ENCODE measurements at places on chromosomes 1 and 21.

GRCh38 chr1:39919545-39919944 lies 17.8 kb upstream of the MYCL start:
- peak; percentile 52 for DNase-seq

DNA sequence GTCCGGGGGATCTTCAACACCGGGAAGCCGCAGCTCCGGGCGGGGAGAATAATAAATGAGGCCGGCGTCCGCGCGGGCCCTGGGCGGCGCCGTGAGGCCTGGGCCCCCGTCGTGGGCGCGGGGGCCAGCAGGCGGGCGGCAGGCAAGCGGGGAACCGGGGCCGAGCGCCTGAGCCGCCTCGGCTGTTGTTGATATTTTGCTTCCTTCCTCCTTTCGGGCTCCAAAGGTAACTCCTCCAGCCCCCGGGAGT lies at the start of gene MEF2D:
TSS of gene MEF2D (minus strand) at position 233 of the 250 bp plus-strand sequence. CDS start 17,483 bp downstream, outside the sequence.
- no peak for DNase-seq

DNA sequence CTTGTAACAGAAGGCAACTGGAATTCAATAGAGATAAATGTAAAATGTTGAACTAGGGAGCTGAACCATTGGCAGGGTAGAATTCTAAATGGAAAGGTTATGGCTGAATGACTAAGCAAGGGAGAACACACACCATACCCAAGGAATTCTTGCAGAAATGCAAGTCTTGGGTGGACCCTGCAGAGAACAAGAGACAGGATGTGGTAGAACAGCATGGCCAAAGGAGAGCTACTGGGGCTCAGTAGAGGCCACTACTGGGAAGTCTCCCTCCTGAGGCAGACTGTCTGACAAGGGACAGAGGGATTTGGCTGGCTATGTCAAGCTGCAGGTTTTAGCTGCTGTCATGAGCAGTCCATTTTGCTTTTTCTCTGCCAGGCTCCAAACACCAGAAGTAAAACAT lies 180.9 kb downstream of the TNR start:
- no peak for DNase-seq

DNA sequence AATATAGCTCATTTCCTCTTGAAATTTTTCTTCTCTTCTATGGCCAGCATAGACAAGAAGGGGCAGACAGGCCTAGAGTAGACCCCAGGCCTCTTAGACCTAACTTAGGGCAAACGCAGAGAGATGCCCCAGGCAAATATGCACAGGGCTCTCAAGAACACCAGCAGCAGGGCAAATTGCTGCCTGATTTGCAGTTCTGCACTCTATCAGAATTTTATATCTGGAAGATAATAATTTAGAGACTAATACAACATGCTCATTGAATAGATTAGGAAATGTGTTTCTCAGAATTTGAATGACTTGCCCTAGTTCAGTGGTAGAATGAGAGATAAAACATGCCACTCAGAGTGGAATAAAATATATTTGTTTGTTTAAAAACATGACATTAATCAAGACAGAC lies 200.4 kb upstream of the ADGRL2 start:
- DNase-seq = no peak

- DNase-seq = no peak
Measured at GRCh38 chr1:40308036-40308727, 8.9 kb downstream of the COL9A2 start.

GRCh38 chr1:10897321-10897980 lies 101.0 kb upstream of the CASZ1 start:
- DNase-seq = no peak

GRCh38 chr1:167934426-167935215 lies 1.9 kb upstream of the DCAF6 start:
- DNase-seq = no peak

- DNase-seq = no peak
Measured at GRCh38 chr1:38087676-38088075, 41.1 kb upstream of the POU3F1 start.

DNA sequence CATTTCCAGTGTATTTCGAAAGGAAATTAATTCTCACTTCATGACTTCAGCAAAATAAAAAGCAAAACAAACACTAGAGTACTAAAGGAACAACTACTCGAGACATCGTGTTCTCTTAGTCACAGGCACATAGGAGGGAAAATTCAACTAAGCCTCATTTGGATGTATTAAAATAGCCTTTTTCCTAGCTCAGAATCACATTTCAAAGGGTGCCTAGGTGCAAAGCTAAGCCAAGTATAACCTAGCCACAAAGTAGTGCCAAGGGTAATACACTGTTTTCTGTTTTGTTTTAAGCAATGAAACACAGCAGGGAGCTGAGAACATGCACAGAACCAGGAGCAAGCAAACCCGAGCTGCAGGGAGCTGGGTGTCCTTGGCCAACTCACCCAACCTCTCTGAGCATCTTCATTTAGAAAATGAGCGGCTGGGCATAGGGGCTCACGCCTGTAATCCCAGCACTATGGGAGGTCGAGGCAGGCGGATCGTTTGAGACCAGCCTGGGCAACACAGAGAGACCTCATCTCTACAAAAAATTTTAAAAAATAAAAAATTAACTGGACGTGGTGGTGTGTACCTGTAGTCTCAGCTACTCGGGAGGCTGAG lies 26.6 kb upstream of the ACBD6 start:
- no peak for DNase-seq

- peak; percentile 59 for DNase-seq
Measured at GRCh38 chr1:167599957-167600581, 30.0 kb upstream of the RCSD1 start.

DNA sequence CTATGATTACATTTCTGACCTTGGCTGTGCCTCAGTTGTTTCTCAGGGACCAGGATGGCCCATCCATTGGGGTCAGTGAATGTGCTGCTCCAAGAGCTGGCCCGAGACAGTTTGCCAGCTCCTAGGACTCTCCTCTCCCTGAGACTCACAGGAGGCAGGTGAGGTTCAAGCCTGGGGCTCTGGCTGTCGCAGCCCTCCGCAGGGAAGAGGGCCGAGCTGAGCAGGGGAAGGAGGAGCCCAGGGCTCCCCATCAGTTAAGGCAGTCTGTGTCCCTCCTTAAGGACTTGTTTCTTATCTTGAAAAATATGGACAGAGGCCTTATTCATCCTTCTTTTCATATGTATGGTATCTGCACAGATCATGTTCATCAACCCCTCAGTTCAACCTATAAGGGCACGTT lies 26.6 kb upstream of the SARS1 start:
- no peak for DNase-seq

GRCh38 chr1:36664571-36665287 lies 182.0 kb upstream of the CSF3R start:
- no peak for DNase-seq

- no peak for DNase-seq
Measured at GRCh38 chr1:169107603-169108208, 1.2 kb downstream of the ATP1B1 start.

GRCh38 chr1:9615316-9616063 lies 26.8 kb downstream of the TMEM201 start:
- DNase-seq = peak; percentile 73

- DNase-seq = no peak
Measured at GRCh38 chr1:96482616-96483015, 239.0 kb upstream of the PTBP2 start.

DNA sequence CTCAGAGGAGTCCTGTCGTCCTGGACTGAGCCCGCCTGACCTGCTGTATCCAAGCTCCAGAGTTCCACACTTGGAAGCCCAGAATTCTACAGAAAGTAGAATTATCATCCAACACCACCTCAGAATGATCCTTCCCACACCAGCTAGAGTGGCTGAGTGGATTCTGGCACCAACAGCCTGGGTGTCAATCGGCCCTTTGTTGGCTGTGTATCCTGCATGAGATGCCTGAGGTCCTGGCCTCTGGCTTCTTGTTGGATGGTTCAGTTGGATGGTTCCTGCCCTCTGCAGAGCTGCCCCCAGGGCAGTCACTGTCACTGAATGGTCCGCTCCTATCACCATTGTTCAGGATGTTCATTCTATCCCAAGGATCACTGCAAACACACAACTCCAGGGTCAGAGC lies 49.8 kb downstream of the PGBD5 start:
- no peak for DNase-seq

GRCh38 chr1:13917607-13918006 lies 217.6 kb downstream of the PRDM2 start:
- no peak for DNase-seq

GRCh38 chr1:16218014-16218673 lies 5.7 kb upstream of the ARHGEF19 start:
- no peak for DNase-seq

GRCh38 chr1:114330451-114330983 lies 176.8 kb upstream of the SYT6 start:
- peak; percentile 57 for DNase-seq

DNA sequence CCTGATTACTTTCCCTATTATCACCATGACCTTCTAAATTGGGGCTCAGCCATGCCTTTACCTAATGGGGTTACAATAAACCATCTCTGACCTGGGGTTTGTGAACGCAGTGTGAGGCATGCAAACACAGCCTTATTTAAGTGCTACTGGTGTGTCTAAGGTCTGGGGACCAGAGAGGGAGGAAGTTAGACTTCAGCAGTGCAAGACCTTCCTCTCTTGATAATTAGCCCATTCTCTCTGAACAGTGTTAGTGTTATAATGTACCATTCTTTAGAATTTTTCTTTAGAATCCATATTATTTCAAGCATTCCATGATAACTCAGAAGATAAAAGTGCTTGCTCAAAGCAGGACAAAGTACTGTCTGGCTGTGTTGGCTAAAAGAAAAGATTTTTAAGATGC lies 10.5 kb upstream of the LRRC8D start:
- no peak for DNase-seq

- no peak for DNase-seq
Measured at GRCh38 chr1:32454726-32455125, 10.1 kb upstream of the ZBTB8B start.

- no peak for DNase-seq
Measured at GRCh38 chr1:220798338-220798737, 11.6 kb downstream of the MTARC1 start.

Measured in CD4-positive, alpha-beta T cell treated with Interleukin-17A for 4 hours (primary cell).